ENCODE measurements at places on chromosomes 12 and 14.

GRCh38 chr12:122635471-122635870 lies 67.7 kb downstream of the HCAR2 start:
- DNase-seq = no peak

GRCh38 chr14:92726933-92727262 lies 21.5 kb downstream of the LGMN start:
- no peak for DNase-seq

GRCh38 chr12:39402922-39403321 lies 40.0 kb downstream of the KIF21A start:
- no peak for DNase-seq

GRCh38 chr12:67651132-67651695 lies 2.7 kb downstream of the DYRK2 start:
- no peak for DNase-seq

DNA sequence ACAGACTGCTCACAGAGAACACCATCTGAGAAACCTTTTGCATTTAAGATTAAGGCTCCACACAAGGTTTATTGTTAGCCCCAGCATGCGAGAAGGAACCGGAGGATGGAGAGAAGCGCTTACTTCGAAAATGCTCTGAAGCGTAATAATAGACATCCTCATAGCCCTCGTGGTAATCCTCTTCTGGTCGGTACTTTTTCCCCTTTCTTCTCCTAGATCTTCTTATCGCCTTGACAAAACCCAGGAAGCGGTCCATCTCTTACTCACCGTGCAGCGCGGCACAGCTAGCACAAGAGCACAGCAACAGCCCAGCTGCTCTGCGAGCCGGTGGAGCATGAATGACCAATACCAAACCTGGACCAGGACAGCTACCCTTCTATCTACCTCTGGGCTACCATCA lies 125.1 kb upstream of the GRIP1 start:
- DNase-seq = no peak

- peak; percentile 49 for DNase-seq
Observed at GRCh38 chr14:95222151-95222631, 64.9 kb upstream of the DICER1 start.

DNA sequence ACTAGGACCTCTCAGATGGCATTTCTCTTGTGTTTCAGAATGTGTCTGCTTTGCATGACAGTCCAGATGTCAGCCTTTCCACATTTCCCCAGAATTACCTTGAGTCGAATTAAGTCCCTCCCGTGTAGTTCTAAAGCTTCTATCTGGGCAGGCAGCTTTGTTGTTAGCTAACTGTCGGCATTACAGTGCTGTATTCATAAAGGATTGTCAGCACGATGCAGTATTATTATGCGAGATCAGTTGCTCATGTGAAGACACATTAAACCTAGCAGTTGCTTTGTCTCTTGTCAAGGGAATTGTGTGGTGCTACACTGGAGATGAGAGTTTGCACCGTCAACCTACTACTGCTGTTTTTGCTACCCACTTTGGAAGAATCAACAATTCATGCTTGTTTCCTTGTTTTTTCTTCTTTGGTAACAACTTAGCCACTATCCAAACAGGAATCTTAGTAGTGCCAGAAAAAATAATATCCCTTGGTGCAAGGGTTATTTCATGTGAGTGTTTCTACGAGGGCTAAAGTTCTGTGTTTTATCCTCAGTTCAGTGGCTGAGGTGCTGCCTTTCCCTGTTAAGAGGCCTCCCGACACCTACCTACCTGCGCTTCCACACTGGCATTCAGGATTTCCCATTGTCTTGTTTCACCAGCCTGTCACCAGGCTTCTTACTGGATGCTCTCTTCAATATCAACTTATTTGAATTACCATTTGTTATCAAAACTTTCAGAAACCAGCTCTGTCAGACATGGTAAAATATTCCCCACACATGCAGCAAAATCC lies 297.9 kb upstream of the G2E3 start:
- DNase-seq = no peak

- DNase-seq = no peak
Observed at GRCh38 chr14:80260645-80261044, 49.3 kb upstream of the DIO2 start.

DNA sequence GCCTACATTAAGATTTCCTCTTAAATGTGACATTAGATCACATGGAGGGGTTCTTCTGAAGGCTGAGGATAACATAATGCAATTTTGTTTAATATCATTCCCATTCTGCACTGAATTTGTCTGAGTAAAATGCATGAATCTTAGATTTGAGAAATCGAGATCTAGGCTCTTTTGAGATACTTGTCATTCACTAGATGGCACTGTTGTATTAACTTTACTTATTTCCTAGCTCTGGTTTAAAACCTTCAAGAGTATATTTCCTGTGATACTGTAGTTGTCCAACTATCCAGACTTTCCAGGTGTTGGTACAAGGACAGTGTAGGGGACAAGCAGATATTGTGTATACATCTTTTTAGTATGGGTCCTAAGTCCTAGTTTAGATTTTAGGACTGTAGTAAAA lies 91.7 kb upstream of the SEL1L start:
- DNase-seq = no peak

Data from fibroblast of skin of left biceps (primary cell).